ENCODE measurements at places on chromosomes 7 and 10.

- DNase-seq, result no peak
These were observed 245.1 kb downstream of the CAMK1D start for GRCh38 chr10:12594448-12594944.

DNA sequence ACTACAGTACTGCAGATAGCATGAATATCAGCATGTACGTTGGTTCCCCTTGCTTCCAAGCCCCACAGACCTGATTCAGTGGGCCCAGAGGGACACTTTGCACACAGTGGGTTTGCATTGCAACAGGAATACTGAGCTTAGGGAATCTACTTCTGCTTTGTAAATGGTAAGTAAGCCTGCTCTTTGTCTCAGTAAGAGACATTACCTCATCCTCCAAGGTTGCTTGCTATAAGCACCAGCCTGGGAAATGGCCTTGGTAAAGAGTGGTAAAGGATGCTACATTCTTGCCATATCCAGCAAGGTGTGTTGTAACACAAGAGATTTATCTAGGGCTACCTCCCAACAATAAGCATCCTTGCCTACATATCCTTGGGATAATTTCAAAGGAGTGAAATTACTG is 730.5 kb downstream of the INHBA start:
- DNase-seq, result no peak

GRCh38 chr7:79461660-79462059 is 8.2 kb upstream of the MAGI2 start:
- no peak for DNase-seq

DNA sequence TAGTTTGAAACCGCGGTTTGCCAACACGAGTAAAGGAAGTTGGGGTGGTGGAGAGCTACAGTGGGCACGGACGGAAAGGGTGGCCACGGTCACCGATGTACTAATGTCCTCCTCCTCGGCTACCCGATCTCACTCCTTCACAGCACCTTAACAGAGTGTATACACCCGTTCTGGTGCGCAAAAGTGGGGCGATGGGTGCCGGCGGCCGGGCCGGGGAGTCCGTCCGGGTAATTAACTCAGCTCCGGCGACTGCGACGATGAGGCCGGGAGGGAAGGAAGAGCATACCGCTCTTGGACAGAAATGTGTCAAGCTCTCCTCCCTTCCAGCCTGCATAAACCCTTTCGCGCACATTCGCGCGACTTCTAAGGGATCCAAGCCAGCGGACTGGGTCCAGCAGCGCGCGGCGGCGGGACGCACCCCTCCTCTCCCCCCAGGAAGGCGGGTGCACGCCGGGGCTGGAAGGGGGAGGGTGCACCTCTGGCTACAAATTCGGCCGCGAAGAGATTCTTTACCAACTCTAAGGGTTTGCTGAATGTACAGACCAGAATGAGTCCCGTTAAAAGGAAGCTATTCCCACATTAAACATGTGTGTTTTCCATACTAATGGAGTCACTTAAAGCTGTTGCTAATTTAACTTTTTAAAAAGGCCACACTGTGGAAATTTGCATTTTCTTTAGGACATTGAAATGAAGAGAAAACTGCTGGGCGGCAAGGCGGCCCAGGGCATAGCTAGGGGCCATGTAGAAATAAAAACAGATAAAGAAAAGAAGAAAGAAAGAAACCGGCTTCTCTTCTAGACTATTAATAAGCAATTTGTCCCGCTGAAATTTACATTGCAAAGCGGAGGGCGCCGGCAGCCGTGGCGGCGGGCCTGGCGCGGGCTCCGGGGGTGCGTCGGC is 6.6 kb upstream of the EBF3 start:
- DNase-seq, result no peak

GRCh38 chr10:25068152-25069058 is 52.0 kb downstream of the THNSL1 start:
- DNase-seq, result no peak

- no peak for DNase-seq
These were observed 181.2 kb downstream of the BICC1 start for GRCh38 chr10:58693919-58694318.

GRCh38 chr7:72326811-72327210 is 85.3 kb downstream of the CALN1 start:
- DNase-seq, result no peak

DNA sequence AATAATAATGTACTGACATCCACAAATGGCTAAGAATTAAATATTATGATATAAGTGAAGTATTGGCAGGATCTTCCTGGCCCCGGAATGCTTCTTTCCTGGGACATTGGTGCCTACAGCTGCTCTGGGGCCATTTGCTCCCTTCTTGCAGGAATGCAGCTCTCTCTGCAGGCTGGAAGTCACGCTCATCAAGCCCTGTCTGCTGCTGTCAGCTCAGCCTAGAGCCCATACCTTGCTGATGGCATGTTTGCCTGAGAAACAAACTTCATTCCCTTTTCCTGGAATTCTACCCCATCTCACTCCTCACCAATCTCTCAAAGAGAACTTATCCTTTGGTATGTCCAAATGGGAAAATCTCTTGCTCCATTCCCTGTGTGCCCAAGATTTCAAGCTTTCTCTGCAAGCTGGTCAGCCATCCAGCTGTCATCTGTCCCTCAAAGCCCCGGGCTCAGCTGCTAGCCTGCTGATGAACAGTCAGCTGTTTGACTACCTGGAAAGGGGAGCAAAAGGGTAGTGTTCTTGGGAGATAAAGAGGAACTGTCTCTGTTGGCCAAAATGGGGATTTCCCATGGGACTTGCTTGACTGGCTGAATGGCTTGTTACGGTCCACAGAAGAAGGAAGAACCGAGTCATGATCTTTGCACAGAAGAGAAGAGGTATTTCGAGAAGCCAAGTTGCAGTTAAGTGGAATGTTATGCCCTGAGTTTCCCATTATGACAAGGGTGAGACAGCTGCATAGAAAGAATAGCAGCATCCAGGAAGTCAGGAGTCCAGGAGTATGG is 12.0 kb upstream of the RASSF4 start:
- no peak for DNase-seq

- no peak for DNase-seq
These were observed 104.5 kb downstream of the SH3PXD2A start for GRCh38 chr10:103750836-103751235.

DNA sequence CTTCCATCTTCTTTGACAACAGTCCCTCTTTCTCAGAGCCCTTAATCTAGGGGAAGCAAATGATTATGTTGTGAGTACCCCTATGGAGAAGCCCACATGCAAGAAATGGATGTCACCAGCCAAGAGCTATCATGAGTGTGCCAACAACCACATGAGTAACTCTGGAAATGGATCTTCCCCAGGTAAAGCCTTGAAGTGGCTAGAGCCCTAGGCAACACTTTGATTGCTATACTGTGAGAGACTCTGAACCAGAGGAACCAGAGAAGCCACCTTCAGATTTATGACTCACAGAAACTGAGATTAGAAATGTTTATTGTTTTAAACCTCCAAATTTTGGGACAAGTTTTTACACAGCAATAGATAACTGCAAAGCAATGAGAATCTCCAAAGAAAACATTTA is 60.9 kb upstream of the COL1A2 start:
- DNase-seq, result no peak

DNA sequence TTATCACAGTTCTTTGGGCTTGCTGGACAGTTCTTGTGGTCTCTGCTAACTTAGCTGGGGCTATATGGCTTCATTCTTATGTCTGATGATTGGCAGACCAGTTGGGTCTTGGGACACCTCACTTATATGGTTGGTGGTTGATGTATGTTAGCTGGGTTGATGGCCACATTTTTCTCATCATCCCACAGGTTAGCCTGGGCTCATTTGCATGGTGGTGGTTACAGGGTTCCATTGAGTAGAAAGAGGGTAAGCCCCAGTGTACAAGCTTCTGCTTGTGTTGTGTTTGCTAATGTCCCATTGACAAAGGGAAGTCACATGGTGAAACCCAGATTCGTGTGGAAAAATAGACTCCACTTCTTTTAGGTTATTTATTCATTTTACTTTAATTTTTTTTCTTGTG is 40.6 kb downstream of the TMEM60 start:
- no peak for DNase-seq

DNA sequence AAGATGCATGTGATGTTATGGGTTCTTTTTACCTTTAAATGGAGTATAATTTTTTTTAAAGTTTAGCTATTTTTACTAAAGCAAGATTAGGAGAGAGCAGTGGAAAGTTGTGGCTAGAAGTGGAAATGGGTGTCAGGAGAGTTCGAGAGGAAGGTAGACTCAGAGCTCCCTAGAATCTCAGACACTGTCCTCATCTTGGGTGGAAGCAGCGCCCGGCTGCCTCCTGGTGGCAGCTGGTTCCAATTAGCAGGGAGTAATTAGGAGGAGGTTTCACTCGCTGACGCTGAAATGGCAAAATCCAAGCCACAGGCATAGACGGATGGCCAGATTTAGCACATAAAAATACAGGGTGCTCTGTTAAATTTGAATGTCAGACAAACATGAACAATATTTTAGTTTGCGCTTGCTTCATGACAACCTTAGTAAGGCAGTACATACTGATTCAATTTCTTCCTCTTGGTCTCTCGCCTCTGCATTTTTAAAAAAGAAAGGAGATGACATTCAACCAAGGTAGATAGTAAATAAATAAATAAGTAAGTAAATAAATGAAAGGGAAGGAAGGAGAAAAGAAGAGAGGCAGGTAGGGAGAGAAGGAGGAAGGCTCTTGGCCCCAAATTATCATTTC is 58.5 kb downstream of the LGI1 start:
- DNase-seq, result no peak

DNA sequence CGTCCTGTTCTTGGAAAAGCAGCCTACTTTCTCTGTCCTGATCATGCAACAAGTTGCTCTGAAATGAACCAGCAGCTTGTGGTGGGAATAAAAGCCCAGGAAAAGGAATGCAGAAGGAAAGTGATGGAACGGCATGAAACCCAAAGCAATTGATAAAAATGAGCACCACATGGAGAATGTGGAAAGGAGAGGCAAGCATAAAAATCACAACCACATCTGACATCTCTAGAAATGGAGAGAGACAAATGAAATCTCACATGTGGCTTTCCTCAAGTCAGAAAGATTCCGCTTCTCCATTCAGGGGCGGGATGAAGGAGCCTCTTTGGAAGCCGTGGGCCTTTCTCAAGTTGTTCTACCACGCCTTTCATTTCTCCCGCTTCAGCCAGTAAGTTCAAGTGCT is 631.7 kb upstream of the GALNT17 start:
- DNase-seq, result no peak

GRCh38 chr7:97512441-97513207 is 219.3 kb upstream of the TAC1 start:
- no peak for DNase-seq

DNA sequence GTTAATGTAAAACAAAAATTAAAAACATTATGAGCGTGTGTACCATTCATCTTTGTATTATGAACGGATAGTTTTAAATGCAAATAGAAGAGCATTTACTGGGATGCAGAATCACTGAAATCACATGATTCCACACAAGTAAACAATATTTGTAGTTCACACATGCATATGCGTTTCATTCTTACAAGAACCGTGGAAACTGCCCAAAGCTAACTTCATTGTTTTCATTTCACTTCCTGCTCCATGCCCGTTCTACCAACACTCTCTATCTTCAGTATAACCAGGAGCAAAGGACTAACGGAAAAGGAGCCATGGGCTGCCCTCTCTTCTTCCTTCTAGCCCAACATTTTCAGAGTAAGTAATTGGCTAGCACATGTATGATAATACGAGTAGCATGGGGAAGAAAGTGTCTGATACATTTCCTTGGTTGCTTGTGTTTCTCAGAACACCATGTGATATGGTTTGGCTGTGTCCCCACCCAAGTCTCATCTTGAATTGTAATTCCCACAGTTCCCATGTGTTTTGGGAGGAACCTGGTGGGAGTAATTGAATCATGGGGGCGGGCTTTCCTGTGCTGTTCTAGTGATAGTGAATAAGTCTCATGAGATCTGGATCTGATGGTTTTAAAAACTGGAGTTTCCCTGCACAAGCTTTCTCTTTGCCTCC is 38.8 kb downstream of the ZNF783 start:
- no peak for DNase-seq

DNA sequence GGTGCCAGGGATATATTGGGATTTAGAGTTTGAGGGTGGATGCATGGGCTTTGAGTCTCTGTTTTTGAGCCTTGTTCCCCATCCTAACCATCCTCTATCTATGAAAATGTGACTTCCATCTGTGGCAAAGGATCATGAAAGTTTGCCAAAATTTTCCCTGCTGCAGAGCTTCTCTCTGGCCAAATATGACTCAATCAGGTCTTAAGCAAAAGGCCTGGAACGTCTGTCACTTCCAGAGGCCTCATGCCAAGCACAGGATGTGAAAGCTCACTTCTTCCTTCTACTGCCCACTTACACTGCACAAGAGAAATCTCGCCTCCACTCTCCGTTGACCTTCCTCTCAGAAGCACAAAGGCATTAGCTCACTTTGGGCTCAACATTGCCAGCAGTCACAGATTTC is 696.9 kb upstream of the NRP1 start:
- no peak for DNase-seq

GRCh38 chr7:7498856-7499255 is 36.8 kb downstream of the COL28A1 start:
- no peak for DNase-seq

DNA sequence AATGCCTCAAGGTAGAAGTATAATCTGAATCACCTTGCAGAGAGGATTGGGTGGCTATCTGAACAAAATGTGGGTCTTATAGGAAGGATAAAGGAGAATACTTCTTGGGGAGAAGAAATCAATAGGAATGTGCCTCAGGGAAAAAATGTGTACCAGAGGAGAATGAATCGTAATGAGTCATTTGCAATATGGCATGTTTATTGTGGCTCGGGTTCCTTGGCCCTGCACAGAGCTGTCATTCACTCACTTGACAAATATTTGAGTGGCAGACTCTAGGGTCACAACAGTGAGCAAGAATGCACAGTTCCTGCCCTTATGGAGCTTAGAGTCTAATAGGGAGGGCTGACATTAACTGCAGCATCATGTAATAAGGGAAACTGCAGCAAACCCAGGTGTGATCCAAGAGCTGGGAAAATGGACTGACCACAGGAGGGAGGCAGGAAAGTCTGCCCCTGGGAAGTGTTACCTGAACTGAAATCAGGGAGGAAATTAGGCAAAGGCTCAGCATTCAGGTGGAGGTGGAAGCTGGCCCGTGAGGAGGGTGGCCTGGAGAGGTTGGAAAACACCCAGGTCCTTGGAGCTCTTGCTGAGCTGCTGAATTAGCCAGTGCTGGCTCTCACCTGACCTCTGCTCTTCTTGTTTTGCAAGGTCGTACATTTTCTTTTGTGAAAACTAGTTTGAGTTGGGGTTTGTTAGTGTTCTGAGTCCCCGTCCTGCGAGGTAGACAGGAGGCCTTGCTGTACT is 203.9 kb downstream of the FRMD4A start:
- no peak for DNase-seq

- no peak for DNase-seq
These were observed 75.9 kb upstream of the NEUROD6 start for GRCh38 chr7:31416381-31416870.

GRCh38 chr10:105974803-105975456 is 1189.6 kb downstream of the SORCS1 start:
- DNase-seq, result no peak

DNA sequence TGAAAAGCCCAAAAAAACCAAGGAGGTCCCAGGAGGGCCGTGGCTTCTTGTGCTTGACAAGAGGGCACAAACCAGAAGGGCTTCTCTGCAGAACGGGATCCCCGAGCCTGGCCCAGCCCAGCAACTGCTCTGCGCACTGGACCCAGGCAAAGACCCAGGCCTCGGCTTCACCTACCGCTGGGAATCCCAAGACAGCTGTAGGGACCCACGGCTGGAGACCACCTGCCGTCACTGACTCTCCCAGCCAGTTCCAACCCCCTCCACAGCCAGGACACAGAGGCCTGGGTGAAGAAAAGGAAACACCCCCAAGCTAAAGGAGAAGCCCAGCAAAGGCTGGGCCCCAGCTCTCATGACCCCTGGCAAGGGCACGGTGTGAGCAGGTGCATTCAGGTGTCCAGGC is 24.3 kb downstream of the PDGFA start:
- no peak for DNase-seq

Measured in stimulated activated CD8-positive, alpha-beta memory T cell treated with anti-CD3 and anti-CD28 coated beads, Interleukin-7, amount 100 ng/mL, for 4 hours (primary cell).